Type B pancreatic cell (in vitro differentiated cells): ENCODE measurements at places on chromosomes 12 and 14.

- DNase-seq, result no peak
Measured at GRCh38 chr12:65204886-65205525, 35.6 kb downstream of the LEMD3 start.

- no peak for DNase-seq
Measured at GRCh38 chr12:68784015-68784414, 24.0 kb upstream of the MDM2 start.

- DNase-seq, result no peak
Measured at GRCh38 chr14:49953196-49953595, 60.3 kb downstream of the ARF6 start.

- no peak for DNase-seq
Measured at GRCh38 chr14:94421316-94421715, 31.3 kb downstream of the SERPINA11 start.
